ENCODE measurements at places on chromosomes 5 and 9.

GRCh38 chr5:143304836-143305475 lies 98.5 kb downstream of the NR3C1 start:
- no peak for DNase-seq

GRCh38 chr5:54964405-54964804 lies 21.0 kb downstream of the ESM1 start:
- DNase-seq, result no peak

DNA sequence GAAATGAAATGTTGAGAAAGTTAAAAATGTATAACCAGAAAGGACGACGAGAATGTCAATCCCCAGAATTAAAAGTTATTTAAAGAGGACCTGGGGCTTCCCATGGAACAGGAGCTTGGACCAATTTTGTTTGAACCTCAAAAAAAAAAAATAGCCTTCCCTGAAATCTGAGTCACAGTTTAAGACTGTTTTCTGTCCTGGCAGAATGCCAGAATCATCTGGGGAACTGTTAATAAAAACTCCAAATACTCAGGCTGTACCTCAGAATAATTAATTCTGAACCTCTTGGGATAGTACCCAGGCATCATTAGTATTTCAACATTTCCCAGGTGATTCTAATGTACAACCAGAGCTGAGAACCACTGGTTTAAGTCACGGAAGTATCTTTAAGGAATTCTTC lies 102.2 kb upstream of the SLCO6A1 start:
- no peak for DNase-seq

DNA sequence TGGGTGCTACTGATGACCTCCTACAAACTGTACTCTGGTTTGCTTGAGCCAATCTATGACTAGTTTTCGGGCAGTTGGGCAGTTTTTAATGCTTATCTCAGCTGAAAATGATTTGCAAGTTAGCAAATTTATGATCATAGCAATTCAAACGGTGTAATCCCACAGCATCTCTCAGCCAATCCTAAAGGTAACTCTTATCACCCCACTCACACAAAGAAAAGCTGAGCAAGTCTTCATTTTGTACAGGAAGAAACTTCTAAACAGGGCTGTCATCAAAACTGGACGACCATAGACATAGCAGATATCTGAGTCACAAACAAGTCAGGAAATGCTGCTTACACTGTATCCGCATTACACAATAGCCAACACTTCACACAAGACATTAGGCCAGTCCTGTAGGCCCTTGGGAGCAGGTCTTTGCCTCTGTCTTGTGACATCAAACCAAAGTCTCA lies 2.6 kb upstream of the ENC1 start:
- no peak for DNase-seq

DNA sequence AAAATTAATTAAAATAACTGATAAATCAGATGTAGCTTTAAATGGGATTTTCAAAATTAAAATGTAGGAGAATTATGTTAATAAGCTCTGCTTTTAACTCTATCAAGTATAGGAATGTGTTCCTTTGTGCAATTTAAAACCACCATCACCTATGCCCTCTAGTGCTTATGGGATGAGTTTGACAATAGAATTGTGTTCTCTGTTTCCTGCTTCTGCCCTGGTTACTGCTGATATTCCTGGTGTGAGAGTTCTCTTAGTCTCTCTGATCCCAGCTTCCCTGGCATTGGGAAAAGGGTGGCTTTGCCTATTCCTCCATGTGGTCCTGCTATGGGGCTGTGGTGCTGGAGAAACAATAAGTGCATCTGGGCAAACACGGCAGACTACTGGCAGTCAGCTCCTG lies 8.1 kb downstream of the LRRTM2 start:
- DNase-seq, result no peak

DNA sequence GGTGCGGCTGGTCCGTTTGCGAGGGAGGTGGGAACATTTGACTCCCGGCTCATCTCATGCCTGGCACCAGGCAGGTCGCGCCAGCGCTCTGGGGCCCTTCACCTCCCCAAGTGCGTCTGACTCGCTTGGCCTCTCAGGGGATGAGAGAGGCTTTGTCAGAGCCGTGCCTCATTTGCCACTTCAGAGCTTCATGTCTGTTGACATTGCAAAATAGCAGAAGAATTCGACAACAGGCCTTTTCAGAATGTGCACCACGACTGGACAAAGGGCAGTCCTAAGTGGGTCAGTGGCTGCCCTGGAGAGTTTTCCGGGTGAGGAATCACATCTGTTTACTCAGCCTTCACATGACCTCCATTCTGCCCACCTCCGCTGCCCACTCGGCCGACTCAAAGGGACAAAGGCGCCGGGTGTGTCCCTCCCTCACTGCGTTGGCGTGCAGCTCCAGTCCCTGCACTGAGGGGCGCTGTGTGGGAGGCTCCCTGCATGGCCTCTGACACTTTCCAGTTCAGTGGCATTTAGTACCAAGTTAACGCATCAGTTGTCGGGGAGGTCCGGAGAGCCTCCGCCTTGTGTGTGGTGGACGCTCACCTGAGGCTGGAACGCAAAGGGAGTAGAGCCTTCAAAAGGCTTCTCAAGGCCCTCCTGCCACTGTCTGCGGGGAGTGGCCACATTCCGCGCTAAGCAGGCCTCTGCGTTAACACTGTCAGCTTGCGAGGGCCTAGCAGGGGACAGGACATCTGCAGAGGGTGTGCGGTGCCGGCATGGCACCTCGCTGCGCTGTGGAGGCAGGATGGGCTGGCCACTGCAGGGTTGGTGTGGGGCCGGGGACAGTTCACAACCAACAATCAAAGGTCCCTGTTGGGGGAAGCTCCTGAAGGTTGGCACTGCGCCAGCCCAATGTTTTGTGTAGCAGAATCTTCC lies 171.5 kb downstream of the NXNL2 start:
- DNase-seq, result no peak

- DNase-seq, result no peak
Measured at GRCh38 chr5:152184266-152184665, 220.8 kb downstream of the NMUR2 start.

GRCh38 chr5:154278908-154279307 lies 88.4 kb downstream of the GALNT10 start:
- DNase-seq, result no peak

DNA sequence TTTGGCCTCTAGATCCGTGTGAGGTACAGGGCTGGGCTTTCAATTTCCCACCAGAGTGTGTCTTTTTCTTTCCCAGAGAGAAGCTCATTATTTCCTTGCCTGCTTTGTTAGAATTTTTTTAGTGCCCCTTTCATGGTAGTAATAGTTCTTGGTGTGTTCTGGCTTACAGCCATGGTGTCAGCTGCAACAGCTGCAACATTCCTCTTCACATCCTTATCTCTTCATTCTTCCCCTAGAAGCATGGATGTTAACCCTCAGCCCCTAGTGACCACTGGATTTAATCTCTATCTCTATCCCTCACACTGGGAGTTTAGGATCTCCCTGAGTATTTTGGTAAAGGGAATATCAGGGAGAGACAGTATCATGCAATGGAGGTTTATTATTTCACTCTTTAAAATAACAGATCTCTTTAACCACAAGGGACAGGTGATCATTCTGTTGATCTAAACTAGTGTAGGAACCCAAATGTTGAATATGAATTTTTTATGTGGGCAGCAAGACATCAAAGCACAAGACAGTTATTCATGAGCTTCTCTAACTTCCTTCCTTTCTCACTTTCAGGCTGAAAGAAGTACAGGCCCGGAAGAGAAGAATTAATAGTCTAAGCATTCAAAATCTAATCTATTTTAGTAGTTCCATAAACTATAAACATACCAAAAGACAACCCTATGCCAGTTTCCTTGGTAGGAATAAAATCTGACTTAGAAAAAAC lies 160.2 kb downstream of the FAM170A start:
- no peak for DNase-seq

- no peak for DNase-seq
Measured at GRCh38 chr9:112558476-112558875, 71.8 kb downstream of the KIAA1958 start.

DNA sequence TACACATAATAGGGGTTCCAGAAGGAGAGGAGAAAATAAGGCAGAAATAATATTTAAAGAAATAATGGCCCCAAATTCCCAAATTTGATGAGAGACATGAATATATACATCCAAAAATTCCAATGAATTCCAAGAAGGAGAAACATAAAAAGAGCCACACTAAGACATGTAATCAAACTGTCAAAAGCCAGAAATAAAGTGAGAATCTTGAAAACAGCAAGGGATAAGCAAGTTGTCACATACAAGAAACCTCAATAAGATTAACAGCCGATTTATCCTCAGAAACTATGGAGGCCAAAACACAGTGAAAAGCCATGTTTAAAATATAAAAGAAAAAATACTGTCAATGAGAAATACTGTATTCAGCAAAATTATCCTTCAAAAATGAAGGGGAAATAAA lies 14.5 kb downstream of the CATSPER3 start:
- no peak for DNase-seq

DNA sequence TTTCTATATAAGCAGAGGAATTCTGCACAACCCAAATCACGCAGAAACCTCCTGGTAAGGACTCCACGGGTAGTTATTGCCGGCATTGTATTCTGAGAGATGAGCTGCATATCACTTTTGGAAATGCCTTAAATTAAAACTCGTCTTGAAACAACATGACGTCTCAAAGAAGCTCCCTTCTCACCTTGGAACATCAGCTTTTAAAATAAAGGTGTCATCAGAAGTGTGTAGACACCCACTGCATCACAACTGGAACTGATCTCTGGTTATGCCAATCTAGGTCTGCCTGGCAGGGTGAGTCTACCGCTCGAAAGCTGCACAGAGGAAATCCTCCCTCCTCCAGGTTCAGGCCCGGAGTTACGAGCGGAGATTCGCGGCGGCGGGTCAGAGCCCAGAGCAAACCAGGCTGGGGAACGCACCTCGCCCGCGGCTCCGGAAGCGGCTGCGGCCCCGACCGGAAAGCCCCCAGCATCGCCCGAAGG lies 974 bp upstream of the SLC12A2 start:
- no peak for DNase-seq

- DNase-seq, result no peak
Measured at GRCh38 chr5:76714751-76715485, 1.0 kb upstream of the F2R start.

GRCh38 chr5:103234239-103234975 lies 24.2 kb upstream of the MACIR start:
- no peak for DNase-seq

DNA sequence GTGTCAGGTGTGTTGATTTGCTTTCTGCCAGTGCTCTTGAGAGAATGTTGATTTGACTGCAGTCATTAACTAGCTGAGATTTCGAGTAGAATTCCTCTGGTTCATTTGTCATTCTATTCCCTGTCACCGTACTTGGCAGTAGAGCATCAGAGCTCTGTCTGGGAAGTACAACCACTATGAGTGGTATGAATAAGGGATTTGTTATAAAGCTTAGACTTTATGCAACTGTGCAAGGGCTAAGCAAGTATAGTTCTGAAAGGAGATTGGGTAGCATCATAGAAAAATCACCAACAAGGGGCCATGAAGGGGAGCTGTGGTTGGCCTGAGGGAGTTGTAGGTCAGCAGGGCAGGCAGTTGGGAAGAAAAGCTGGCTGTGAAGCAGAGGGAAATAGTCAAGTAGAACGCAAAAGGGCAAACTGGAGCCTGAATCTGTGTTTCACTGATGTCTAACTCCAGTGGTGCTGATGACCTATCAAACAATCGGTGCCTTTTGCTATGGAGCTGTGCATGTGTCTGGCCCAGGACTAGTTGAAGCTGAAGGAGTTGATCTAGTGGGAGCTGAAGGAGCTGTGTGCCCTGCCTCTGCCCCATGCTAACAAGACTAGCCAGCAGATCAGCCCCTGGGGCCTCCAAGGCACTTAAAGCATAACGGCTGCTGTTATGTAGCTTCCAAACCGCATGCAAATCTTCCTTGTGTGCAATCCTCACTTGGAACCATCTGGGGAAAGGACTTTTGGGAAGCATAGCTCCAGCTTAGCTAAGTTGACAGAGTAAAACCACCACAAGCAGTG lies 110.0 kb downstream of the SLC28A3 start:
- DNase-seq, result no peak

DNA sequence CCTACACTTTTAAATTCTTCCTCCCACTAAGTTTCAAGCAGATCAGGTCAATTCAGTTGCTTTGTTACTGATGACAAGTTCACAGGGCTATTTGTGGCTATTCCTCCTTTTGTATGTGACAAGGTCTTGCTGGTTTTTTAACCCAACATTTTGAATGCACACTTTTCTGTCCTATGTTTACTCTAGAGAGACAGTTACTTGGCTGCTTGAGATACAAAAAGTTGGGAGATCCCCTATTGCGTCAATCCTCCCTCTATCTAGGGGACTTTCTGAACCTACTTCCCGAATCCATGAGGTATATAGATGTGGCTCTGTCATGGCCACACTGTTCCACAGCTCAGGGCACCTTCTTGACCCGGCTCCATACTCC lies 386.7 kb downstream of the NTRK2 start:
- DNase-seq, result no peak

Measured in stimulated activated CD8-positive, alpha-beta memory T cell treated with anti-CD3 and anti-CD28 coated beads, Interleukin-15, amount 100 ng/mL, for 48 hours (primary cell).